ENCODE measurements at places on chromosomes 11 and 22. TPM values are rescaled to one million over a fixed set of nuclear protein-coding genes. Genes with fewer than 3 reads are reported as not detected.

GRCh38 chr11:79960461-79960860 is 519.6 kb upstream of the TENM4 start:
- no peak for DNase-seq

GRCh38 chr11:122812638-122813037 is 25.7 kb upstream of the CRTAM start:
- DNase-seq = peak; percentile 33

DNA sequence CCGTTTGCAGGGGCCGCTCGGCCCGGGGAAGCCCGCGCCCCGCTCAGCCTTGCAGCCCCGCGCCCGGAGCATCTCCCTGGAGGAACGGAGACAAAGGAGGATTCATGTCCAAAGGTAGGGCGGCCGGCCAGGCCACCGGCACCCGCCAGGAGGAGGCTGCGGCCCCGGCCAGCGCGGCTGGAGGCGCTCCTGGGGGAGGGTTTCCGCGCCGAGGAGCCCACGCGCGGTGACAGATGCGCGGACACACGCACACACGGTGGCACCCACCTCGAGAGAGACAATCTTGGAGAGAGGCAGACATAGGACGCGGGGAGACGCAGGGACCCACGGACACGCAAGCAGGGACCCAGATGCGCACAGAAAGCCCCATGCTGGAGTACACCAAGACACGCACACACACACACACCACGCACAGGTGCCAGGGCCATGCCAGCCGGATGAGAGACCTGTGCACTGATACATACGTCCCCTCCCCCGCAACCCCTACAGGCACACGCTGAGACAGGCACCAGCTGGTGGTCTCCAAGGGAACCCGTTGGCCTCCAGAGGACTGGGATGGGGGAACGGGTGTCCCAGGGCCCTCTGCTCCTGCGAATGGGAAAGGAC is 7.8 kb downstream of the SEPTIN3 start:
- no peak for DNase-seq

DNA sequence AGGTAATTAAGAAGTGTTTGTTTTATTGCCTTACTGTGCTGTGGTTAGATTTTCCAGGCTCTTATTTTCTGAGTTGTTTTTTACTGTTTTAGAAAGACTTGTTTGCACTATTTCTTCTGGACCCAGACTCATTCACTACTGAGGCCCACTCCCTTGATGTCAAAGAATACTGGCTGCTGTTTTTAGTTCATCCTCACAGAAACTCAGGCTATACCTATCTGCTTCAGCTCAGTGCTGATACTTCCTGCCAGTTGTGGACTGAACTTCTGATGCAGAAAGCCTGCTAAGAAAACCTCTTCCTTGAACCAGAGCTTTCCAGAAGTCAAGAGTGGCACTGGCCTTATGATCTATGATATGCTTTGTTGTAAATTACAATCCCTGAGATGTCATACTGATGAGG is 15.9 kb upstream of the PIK3IP1 start:
- DNase-seq = no peak

Gene MYO7A
- 7.7 TPM for total RNA-seq

DNA sequence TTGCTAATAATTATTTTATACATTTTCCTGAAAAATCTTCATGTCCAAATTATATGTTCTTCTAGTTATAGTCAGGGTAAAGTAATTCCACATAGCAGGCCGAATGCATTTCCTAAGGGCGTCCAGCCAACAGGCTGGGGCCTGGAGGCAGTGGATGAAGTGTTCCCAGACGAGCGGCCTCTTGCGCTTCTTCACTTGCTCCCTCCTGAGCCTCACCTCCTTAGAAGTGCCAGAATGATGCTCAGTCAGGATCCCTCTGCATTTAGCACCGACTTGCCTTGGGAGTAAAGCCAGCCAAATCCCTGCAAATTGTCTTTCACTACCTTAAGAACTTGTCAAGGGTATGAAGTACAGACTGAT is 1.5 kb downstream of the OLFML1 start:
- no peak for DNase-seq

Gene KRTAP5-1
- not detected for total RNA-seq

DNA sequence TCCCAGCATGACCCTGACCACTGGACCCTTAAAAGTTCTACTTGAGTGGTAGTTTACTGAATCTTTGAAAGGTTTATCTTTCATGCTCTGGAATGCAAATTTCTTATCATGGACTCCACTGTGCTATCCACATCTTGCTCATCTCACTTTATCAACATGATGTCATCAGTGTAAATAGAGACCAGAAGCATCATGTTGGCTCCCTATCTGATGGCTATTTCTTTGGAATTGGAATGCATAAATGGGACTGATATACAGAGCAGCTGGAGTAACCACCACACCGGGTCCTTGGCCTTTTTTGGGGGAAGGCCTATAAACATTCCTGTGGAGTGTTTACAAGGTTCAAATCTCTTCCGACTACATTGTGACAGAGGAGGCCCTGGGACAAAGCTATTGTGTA is 74.1 kb upstream of the CEP126 start:
- DNase-seq = no peak

Gene PARVG
- 0.51 TPM for total RNA-seq

Gene CTSW
- total RNA-seq = not detected

DNA sequence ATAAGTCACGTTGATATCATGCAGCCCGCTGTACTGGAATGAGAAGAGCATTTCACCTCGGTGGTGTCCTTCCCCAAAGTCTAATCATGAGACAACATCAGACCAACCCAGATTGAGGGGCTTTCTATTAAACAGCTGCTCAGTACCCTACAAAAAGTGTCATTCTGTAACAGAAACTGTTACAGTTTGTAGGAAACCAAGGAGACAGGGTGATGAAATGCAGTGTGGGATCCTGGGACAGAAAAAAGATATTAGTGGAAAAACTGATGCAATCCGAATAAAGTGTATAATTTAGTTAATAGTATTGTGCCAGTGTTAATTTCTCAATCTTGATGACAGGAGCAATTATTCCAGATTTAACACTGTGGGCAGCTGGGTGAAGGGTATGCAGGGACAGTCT is 128.0 kb downstream of the MICAL2 start:
- no peak for DNase-seq

- DNase-seq = no peak
Measured at GRCh38 chr11:119472856-119473222, 49.9 kb upstream of the THY1 start.

- peak; percentile 94 for DNase-seq
Measured at GRCh38 chr11:65317025-65317786, 2.5 kb downstream of the CDC42EP2 start.

- DNase-seq = no peak
Measured at GRCh38 chr11:113518716-113519495, 43.7 kb upstream of the DRD2 start.

Gene SMIM35
- not detected for total RNA-seq

- DNase-seq = no peak
Measured at GRCh38 chr11:25983280-25983679, 348.6 kb upstream of the ANO3 start.

- DNase-seq = no peak
Measured at GRCh38 chr11:76677458-76677765, 6.9 kb upstream of the LRRC32 start.

DNA sequence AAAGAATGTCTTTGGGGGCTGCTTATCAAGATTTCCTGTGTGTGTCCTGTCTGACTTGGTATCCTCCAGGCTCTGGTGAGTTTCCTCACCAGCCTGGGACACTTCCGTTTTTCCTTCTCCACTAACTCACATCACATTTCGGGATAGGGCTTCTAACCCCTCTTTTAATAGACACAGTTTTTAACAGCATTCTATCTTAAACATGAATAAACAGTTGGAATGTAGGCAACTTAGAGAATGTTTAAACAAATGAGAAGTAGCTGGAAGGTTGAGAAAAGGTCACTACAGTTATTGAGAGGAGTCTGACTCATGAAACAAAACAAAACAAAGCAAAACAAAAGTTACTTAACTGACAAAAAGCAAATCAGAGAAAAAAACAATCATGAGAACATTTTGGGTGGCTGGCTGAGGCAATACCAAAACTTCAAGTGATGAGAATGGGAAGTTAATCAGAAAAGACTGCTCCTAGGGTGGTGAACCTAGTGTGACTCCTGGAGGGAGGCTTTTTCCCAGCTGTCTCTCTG is 64.7 kb upstream of the CTSC start:
- DNase-seq = peak; percentile 81

- peak; percentile 98 for DNase-seq
Measured at GRCh38 chr11:57761301-57762234, at the start of gene CTNND1. Gene CTNND1, plus strand, starts transcription at chr11:57761802. Its CDS starts 29,677 bp downstream, at chr11:57791479.

GRCh38 chr11:46309814-46310259 is 32.4 kb downstream of the CREB3L1 start:
- DNase-seq = no peak

Gene MFNG
- total RNA-seq = 228 TPM

- no peak for DNase-seq
Measured at GRCh38 chr22:43114958-43115357, 4.4 kb downstream of the BIK start.

Gene PRG3
- not detected for total RNA-seq

- DNase-seq = no peak
Measured at GRCh38 chr11:14612694-14613093, 30.9 kb upstream of the PDE3B start.

DNA sequence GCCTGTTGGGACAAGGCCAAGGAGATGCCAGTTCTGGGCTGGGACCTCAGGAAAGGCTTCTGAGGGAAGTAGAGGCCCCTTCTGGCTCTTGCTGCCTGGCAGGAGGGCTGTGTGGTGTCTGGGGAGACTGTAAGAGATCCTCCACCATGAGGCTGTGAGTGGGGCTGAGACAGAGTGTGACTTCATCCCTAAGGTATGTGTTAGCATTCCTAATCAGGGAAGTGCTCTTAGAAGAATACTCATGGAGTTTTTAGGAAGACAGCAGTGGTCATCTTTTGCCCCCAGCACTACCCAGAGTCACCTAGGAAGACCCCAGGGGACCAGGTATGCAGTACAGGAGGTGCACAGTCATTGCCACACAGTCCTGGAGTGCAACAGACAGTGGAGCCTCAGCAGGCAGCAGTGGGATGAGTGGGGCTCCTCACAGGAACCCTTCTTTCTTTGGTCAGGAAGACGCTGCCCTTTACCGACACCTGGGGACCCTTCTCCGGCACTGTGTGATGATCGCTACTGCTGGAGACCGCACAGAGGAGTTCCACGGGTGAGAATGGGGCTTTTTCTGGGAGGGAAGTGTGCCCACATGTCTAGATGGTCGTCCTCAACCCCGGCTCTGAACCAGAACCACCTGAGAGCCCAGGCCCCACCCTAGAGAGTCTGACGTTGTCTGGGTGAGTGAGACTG is 2.8 kb downstream of the RIC8A start:
- peak; percentile 45 for DNase-seq

- no peak for DNase-seq
Measured at GRCh38 chr11:46345881-46346484, 1.3 kb upstream of the DGKZ start.

GRCh38 chr22:31953261-31953660 is 8.9 kb downstream of the YWHAH start:
- no peak for DNase-seq

- DNase-seq = no peak
Measured at GRCh38 chr11:69293087-69293486, 868 bp upstream of the MYEOV start.
